ENCODE measurements at places on chromosomes 5 and 9.

DNA sequence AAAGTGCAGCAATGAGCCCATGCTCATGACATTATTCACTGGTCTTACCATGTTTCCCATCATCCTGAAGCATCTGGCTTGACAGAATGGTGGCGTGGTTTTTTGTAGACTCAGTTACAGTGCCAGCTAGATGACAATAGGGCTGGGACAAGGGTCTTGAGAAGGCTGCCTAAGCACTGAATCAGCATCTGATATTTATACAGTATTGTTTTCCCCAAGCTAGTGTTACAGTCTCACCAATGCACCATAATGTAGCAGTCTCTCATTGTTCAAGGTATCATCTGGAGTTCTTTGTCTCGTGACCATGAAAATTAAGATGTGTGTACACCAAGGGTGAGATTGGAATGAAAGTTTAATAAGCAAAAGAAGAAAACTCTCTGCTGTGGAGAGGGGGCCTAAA is 19.0 kb upstream of the GGTA1 start:
- DNase-seq, result no peak

DNA sequence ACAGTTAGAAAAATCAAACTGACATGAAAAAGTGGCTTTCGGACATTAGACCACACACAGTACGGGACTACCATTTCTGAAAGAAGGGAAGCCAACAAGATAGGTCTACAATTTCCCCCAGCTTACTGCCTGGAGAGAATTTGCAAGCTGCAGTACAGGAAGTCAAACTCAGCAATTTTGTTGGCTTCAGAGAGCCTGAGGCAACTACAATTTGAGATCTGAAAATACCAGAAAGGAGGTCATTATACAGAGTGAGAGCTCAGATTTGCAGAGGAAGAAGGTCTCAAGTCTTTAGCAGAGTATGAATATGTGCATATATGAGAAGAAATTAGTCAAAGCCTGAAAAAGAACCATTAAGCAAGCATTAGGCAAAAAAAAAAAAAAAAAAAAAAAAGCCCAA is 83.0 kb downstream of the OXCT1 start:
- DNase-seq, result no peak

- no peak for DNase-seq
Measured at GRCh38 chr5:83451955-83452354, 19.6 kb upstream of the VCAN start.

DNA sequence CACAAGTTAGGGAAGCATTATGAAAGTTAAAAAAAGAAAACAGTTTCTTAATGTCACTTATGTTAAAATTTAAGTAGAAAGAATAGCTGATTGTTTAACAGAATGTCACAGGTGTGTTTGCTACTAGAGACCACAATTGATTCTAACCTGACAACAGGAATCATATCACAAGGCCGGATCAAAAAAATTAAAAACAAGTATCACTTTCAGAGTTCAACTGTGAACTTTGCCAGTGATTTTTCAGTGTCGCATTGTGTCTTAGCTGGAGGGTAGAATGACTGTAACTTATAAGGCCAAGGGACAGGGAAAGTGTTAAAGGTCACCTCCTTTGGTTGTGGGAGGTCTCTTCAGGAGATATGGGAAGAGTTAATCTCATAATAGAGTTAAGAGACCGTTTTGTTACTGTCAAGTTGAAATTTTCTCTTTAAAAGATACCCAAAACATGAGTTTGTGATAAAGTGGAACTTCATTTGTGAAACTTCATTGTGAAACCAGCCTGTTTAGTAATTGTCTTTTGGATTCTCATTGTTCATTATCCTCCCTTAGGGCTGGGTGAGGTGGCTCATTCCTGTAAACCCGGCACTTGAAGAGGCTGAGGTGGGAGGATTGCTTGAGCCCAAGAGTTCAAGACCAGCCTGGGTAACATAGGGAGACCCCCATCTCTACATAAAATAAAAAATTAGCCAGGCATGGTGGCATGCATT is 40.9 kb downstream of the CPEB4 start:
- DNase-seq, result no peak

DNA sequence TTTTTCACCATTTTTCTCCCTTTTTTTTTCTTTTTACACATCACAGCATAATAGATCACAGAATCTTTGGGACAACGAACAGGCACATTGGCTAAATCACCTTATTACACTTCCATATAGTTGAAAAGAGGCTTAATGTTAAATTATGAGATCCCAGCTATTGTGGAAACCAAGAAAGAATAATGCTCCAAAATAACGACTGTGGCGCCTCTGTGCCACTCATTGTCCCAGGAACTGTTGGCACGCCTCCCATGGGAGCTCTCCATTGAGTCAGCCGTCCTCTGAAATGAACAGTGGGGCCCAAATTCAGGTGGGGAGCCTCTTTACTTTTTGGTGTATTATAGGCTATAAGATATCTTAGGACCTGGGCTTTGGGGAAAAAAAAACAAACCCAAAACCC is 82.2 kb upstream of the NFIB start:
- DNase-seq, result no peak

DNA sequence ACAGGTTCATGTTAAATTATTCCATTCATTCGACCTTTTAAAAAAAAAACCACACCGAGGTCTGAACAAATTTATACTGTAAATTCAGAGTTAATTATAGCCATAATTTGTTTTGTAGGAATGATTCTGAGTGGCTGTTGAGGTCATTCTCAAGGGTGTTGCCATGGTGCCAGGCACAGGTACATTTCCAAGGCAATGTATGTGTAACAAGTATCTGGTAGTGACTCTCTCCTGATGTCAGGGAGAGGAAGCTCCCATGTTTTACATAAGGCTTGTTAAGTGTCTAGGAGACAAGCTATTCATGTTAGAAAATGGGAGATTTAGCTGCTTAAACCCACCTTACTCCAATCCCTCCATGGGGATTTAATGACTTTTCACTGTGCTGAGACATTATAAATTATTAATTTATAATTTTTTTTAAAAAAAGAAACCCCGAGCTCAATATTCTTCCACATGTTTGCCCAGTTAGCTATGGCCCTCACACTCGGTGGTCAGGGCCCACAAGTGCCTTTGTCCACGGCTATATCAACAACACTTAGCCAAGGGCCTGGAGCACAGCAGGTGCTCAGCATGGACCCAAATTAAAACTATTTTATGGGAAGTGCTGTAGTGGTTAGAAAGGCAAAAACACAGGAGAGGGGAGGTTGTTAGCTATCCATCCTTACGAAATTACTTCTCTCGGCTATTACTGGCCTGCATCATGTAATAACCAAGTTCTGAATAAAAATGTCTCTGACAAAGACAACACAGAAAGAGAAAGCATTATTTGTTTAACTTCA is 154.6 kb upstream of the GNA14 start:
- DNase-seq, result no peak

- DNase-seq, result no peak
Measured at GRCh38 chr5:133332439-133333024, 279.8 kb downstream of the FSTL4 start.

GRCh38 chr5:157366741-157367674 is 93.0 kb upstream of the NIPAL4 start:
- no peak for DNase-seq

- DNase-seq, result no peak
Measured at GRCh38 chr9:18263377-18263776, 210.6 kb upstream of the ADAMTSL1 start.

DNA sequence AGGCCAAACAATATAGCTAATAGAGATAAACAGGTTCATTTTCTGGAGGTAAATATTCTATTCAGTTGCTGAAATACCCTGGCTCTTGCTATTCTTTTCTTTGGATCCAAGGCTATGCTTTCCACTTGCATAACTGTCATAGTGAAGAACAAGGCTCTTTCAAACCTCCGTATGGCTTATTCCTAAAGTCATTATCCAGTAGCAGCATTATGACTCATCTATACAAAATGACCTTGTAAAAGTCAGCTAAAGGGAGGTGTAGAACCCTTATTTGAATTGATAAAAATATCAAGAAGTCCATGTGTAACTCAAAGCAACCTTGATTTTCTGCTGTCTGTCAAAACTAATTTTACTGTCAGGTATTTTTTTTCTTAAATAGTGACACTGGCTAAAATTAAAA is 447.8 kb downstream of the PLK2 start:
- no peak for DNase-seq

- no peak for DNase-seq
Measured at GRCh38 chr5:181043285-181044092, 3.4 kb downstream of the BTNL9 start.

- no peak for DNase-seq
Measured at GRCh38 chr5:124725040-124725434, 21.4 kb downstream of the ZNF608 start.

DNA sequence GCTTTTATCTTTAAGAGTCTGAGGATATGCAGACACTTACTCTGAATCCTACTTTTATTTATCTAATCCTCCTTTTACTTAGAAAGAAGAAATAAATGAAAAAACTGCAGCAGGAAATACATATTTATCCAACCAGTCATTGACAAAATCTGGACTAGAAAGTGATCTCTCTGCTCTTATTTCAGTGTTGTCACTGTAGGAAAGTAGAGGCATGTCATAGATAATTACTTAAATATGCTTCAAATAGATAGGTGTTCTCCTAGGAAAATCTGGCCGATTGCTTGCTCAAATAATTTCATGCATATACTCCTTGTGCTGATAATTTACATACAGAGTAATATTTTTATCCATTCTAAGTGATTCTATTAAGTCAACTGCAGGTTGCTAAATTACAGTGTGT is 2001.9 kb upstream of the C9orf72 start:
- no peak for DNase-seq

GRCh38 chr5:79484731-79485130 is 29.2 kb downstream of the HOMER1 start:
- DNase-seq, result no peak

DNA sequence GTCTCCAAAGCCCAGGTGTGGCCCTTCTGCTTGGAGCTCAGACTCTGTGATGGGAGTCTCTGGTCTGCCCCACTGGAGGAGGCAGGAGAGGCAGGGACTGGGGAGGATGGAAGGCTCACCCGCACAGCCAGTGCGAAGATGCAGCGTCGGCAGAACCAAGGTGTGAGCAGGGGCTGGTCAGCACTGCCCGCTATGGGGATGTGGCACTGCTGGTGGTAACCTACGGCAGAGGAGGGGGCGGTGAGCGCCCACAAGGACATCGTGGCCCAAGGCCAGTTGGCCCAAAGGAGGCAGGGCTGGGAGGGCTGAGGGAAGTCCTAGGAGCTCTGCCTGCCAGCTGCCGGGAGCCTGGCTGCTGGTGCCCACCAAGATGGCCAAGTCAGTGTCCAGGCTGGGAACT is 7.3 kb downstream of the PHF19 start:
- DNase-seq, result no peak

GRCh38 chr9:129617167-129617566 is 3.7 kb downstream of the C9orf50 start:
- DNase-seq, result no peak

DNA sequence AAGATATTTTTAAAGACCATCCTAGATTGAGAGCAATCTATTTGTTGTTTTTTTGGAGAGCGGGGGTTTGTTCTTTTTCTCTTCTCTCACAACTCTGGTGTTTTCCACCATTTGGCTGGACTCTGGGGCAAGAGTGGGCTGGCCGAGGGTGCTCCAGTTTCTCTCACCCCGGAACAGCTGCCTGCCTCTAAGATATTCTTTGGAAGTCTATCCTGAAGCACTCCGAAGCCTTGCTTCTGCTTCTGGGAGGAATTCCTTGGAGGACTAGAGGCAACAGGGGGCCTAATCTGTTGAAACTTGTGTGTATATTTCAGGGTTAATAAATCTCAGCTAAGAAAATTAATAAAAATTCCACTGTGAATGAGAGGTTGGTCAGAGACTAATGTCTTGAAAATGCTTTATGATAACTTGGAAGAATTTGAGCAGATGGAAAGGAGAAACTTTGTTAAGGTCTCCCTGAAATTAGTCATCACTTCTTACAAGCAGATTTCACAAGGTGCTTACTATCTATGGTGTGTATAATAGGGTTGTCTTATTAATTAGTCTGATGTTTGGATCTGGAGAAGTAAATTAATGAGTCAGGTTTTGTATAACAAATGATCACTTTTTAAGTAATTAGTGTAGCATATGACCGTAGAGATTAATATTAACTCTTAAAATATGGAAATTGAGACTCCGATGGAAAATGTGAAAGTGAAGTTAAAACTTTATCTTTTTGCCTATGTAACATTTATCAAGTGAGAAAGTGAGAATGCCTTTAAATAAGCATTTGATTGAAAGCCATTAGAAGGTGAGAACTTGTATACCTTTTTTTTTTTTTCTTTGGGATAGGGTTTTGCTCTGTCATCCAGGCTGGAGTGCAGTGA is 4.0 kb downstream of the MAN2A1 start:
- DNase-seq, result no peak

- DNase-seq, result no peak
Measured at GRCh38 chr5:129672006-129672405, 75.9 kb upstream of the MINAR2 start.

DNA sequence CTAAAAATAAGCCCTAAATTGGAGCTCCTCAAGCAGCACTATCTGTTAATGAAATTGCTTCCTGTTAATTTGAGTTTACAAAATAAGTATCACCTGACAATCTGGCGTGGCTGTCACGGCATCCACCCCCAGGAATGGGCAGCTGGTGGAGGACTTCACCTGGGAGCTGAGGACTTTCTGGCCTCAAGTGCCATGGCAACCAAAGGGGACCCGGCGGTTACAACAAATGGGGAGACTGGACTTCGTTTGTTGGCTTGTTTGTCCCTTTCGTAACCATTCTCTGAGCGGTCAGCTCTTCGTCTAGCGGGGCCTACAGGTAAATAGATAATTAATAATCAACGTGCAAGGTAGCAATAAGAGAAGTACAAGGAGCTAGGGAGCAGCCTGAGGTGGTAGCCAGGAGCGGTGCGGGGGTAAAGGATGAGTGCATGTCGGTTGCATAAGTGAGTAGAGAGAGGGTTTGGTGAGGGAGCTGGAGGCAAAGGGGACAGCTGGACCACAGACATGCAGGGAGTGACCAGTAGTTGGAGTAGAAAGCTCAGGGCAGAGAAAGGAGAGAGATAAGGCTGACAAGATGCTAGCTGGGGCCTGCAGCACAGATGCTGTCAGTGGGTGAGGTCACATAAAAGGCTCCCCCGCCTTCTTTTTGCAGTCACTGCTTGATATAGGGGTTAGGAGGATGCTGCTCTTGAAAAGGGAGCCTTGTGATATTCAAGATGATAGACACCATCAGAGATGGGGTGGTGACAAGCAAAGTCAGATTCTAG is 62.5 kb downstream of the HSPA4 start:
- no peak for DNase-seq

- DNase-seq, result no peak
Measured at GRCh38 chr5:144332265-144332664, 161.6 kb downstream of the KCTD16 start.

DNA sequence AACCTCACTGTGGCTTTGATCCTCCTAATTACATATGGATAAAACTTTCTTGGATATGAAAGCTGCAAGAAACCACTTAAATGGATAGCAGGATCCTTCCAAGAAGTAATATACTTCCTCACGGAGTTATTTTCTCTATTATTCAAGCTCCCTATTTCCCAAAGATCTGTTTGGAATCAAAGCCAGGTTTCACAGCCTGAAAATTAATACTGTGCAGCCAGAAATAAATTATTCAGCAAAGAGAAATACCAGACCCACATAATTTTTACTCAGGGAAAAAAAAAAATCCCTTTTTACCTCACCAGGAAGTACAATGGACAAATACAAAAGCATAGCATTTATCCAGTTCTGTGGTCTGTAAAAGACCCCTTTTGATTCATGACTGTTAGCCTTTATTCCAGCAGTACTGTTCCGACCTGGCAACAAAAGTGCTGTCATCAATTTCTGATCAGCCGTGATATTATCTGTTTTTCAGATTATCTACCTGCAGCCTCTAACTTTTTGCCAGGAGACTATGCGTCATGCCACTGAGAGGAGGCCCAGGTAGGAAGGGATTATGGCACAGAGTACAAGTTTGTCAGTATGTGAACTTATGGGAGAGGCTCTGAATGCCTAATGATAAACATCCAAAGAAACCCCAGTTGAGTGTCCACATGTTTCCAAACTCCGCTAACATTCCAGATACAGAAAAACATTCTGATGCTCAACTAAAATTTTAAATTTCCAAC is 57.0 kb downstream of the FBN2 start:
- no peak for DNase-seq

Measured in activated T-helper 1 cell treated with anti-CD3 and anti-CD28 coated beads, Interleukin-2, amount 50 U/mL, for 16 hours (primary cell).